ENCODE measurements at places on chromosomes 7 and 10.
A peak's percentile ranks its signal among the peaks of the same experiment; 100 is the strongest.

DNA sequence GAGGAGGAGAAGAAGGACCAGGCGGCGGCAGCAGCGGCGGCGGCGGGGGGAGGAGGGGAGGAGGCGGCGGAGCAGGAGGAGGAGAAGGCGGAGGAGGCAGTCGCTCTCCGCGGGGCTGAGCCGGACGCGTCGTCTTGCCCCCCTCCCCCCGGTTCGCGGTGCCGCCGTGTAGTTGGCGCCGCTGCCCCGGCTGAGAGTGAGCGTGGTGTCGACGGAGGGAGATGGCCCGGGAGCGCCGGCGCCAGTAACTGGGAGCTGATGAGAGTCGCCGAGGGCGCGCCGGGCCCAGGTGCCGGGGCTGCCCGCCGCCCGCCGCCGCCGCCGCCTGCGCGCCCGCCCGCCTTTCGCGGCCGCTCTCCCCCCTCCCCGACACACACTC, 257 bp downstream of the WAC start:
- DNase-seq: no peak

GRCh38 chr10:122459561-122460273, 1.6 kb upstream of the HTRA1 start:
- DNase-seq: peak; percentile 81

DNA sequence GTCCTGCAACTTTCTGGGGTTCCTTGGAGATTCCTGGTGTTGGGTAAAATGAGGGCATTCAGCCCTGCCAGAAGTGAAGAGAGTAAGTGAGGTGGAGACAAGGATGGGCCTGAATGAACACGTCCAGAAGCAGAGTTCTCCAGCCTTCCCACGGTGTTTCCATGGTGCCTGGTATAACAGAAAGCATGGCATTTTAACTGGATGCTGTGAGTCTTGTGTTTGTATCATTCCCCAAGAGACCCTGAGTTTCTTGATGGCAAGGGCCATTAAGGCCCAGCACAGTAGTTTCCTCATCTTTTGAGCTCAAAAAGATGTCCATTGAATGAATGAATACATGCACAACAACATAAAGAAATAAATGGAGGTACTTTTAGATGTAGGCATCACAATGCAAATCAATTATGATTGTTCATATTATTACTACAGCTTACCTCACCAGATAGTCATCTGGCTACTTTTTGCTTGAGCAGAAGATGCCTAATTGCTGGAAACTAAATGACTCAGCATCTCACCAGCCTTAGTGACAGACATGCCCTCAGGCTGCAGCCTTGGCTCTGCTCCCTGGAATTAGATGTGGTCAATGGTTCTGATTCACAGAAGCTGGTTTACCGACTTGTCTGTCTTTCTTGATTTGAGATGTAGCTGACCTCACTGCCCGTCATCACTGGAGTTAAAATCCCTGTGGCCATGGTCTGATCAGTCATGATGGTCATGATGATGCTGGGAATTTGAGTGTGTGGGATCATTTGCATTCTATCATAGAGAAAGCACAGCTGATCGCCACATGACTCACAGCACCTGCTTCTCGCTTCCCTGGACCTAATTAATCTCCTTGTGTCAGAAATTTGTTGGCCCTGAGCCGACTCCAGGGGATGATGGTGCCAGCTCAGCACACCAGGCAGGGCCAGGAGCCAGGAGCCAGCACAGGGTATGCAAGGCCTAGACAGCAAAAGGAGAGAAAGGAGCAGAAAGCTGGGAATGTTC, 83.9 kb downstream of the CXCL12 start:
- DNase-seq: peak; percentile 75

GRCh38 chr7:133571076-133571475, 318.2 kb downstream of the EXOC4 start:
- peak; percentile 37 for DNase-seq

DNA sequence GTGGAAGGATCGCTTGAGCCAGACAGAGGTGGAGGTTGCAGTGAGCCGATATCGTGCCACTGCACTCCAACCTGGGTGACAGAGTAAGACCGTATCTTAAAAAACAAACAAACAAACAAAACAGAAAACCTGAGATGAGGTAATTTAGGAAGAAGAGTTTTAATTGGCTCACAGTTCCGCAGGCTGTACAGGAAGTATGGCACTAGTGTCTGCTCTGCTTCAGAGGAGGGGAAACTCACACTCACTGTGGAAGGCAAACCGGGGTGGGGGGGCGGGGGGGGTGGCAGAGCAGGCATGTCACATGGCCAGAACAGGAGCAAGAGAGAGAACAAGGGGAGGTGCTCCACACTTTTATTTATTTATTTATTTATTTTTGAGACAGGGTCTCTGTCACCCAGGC, 5.1 kb downstream of the UBE2D4 start:
- DNase-seq: no peak

DNA sequence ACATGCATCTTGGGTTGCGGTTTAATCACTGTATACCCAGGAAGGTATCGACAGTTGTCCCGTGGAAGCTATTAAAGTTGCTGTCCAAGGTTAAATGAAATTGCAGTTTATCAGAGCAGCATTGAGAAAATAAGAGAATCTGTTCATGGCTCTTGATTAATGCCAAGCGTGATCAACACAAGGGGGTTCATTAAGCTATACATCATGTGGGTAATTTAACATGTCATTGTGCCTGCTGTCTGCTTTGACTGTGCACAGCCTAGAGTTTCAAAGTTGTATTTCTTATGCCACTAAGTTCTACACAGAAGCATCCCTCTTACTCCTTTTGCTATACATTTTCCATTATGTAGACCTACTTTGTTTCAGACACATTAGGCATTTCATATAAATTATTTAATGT, 74.8 kb upstream of the SP8 start:
- DNase-seq: no peak

DNA sequence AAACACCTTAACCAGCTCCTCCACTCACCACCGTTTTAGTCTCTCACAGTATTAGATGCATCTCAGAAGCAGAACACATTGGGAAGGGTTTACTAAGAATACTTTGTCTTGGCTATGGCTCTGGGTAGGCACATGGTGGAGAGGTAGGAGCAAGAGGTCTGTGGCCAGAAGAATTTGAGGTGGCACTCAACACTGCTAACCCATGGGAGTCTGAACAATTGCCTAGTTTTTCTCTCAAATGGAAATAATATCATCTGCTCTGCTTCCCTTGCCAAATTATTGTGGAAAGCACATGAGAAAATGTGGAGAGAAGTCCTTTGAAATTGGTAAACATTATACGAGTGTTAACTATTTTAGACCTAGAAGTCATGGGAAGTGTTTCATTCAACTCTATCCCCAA, 214.3 kb downstream of the SKAP2 start:
- DNase-seq: no peak

GRCh38 chr10:70596110-70596798, 6.3 kb downstream of the PRF1 start:
- DNase-seq: no peak

DNA sequence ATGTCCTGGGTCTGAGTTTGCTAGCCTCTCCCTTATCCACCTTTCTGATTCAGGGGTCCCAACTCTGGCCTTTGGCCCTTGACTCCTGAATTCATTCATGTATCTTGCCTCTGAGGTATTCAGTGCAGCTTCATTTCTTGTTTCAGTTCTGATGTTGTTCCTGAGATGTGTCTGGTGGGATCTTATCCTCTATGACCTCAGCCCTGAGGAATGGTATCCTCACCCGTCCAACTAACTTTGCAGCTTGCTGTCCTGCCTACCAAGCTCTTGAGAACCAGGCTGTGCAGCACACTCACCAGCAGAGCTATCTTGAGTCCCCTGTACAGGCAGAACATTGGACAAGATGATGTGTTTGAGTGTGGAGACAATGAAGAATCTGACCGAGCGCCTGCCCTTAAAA, 13.8 kb downstream of the SUFU start:
- peak; percentile 50 for DNase-seq

DNA sequence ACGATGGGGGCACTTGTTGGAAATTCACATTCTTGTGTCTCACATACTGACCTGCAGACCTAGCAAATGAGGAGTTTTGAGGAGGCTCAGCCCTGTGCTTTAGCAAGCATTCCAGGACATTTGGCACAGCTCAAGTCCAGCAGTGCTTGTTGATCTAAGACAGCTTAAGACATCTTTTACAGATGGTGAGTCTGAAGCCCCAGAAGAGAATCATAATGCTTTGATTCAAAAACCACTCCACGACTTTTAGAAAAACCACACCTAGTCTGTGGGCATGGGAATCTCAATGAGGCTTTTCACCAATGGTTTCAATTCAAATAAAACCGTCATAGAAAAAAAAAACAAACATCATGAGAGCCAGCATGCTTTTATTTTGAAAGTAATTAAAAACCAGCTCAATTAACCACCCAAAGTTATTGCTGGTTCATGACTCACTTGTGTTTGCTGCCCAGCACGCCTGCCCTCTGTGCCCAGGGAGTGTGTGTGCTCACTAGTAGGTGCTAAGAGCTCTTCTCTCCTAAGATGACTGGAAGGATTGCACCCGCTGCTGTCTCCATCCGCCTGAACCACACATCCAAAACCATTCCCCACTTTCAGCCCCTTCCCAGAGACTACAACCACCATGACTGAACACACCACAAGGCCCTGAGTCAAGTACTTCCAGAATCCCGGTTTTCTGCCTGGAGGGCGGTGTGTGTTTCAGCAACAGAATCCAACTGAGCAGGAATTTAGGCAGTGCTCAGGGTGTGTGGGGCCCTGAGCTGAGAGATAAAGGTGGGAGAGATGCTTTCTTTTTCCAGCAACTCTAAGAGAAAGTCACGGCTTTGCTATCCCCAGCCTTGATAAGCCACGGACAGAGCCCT, 130.2 kb upstream of the ADAM12 start:
- no peak for DNase-seq

DNA sequence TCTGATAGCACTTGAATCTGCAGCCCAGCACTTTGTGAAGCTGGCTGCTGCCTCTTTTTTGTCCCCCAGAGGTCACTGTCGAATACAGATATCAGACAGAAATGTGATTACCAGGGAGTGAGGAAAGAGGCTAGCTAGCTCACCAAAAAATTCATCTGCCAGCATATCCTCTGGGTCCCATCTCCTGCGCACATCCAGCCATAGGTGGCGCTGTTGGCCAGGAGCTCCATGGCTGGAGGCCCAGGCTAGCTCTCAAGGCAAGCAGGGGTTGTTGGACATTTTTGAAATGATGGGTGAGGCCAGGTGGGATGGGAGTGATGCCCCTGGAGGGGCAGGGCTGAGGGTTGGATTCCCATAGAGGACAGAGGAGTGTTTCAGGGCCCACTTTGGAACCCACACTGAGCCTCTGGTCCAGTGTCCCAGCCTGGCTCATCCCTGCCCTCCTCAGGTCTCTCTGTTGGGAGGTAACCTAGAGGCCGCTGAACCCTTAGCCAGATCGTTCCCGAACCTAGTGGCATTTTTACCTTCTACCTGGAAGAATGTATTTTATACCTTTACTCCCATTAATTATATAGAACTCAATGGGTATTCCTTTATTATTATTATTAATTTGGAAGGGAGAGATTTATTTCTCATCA, 14.8 kb downstream of the DPCD start:
- peak; percentile 70 for DNase-seq

- no peak for DNase-seq
Measured at GRCh38 chr7:155267023-155267422, 30.7 kb upstream of the INSIG1 start.

- DNase-seq: no peak
Measured at GRCh38 chr10:122308417-122309141, 37.5 kb downstream of the BTBD16 start.

- peak; percentile 11 for DNase-seq
Measured at GRCh38 chr7:95865716-95866371, 93.5 kb downstream of the DYNC1I1 start.

DNA sequence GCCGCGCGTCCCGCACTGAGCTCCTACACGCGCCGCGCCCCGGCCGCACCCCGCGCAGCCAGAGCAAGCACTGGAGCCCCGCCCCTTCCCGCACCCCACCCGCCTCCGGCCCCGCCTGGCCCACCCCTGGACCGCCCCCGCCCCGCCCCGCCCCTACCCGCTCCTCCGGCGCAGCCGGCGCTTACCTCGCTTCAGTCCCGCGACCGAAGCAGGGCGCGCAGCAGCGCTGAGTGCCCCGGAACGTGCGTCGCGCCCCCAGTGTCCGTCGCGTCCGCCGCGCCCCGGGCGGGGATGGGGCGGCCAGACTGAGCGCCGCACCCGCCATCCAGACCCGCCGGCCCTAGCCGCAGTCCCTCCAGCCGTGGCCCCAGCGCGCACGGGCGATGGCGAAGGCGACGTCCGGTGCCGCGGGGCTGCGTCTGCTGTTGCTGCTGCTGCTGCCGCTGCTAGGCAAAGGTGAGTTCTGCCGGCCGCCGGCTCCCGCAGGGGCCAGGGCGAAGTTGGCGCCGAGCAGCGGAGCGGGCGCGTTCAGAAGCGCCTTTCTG, at the start of gene RET:
RET (plus strand) TSS at position 194 of the 545 bp plus-strand sequence; CDS start at position 384, 190 bp downstream.
- DNase-seq: no peak

DNA sequence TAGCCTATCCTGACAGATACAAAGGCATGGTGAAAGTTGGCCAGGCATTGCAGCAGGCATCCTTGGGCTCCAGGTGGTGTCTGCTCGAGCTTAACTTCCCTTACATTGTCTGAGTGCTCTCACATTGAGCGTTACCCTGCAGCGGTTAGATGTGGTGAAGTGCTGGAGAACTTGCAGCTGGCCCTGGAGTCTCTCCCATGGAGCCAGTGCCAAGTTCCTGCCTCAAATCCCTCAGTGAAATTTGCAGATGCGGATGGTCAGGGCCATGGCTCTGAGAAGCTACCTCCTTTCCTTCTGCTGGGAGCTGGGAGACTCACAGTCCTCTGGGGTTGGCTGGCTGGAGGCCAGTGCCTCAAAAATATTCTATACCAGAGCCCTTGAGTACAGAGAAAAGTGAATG, 3.3 kb upstream of the ZNF746 start:
- DNase-seq: no peak

DNA sequence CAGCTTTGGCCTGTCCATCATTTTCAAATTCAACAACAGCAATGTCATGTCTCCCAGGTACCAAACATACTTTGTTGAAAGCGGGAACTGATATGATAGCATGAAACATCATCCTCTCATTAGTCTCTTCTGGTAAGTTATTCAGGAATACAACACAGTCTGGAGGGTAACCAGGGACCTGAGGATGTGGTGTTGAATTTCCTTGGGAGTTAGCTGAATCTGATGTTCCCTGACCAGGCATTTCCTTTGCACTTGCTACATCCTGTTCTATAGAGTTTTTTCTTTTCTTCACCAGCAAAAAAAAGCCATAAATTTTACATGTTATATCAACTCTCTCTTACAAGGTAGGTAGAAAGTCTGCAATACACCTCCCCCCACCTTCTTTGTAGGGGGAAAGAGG, 97.8 kb upstream of the AFAP1L2 start:
- DNase-seq: no peak

DNA sequence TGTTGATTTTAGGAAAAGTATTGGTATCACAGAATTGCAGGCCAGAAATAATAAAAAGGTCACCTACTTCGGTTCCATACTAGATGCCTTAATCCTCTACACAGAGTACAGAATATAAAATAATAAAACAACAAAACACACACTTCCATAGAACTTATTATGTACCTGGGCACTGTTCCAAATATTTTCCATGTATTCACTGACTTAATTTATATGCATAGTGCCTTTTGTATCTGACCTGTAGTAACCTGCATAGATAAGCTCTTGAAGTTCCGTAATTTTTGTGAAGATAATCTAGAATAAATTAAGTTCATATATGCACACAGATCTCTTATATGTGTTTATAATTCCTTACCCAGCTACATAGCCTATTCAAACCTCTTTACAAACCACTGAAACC, 78.3 kb downstream of the RAPGEF5 start:
- no peak for DNase-seq
